ENCODE measurements at places on chromosomes 1 and 21. TPM values are rescaled to one million over a fixed set of nuclear protein-coding genes. Genes with fewer than 3 reads are reported as not detected.
A peak's percentile ranks its signal among the peaks of the same experiment; 100 is the strongest.

DNA sequence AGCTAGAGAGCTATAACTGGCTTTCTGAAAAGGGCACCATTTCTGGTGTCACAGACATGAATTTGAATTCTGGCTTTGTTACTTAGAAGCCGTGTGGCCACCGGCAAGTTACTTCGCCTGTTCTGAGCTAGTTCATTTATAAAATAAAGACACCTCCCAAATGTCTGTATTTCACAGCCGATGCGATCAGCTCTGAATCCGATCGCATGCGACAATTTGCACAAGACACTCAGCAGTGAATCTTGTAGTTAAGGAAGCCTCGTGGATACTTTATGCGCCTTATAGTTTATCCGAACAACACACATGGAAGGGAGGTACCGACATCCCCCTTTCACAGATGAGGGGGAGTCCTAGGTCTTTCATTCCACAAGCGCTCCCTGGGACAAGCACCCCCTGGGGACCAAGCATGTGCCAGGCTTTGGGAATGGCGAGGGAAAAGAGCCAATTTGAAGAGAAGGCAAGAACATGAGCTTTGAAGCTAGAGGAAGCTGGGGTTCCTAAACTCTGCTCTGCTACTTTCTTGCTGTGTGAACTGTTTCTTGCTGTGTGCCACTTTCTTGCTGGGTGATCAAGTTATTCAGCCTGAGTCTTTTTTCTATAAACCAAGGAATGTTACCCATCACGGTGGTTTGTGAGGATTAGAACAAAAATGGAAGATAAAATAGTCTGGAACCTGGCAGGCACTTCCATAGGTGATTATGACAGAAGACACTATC is 3.9 kb downstream of the ID3 start:
- no peak for DNase-seq

- DNase-seq, result peak; percentile 10
Observed at GRCh38 chr1:70487910-70488665, 77.0 kb downstream of the CTH start.

CD52 gene
- not detected for total RNA-seq

DNA sequence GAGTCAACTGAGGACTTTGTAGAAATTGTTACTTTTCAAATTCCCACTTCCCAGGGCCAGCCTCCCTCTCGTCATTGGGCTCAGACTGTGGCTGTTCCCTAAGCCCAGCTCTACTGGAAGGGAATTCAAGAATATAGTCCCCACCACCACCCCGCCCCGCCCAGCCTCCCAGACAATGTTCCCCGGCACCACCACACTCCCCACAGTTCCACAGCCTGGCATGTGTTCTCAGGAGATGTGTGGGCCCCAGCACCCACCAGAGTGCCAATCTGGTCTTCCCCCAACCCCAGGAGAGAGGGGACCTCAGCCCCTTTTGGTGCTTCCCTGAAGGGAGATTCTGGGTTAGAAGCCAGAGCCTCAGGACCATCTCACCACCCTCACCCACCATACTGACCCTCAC is 120.1 kb downstream of the SYT2 start:
- DNase-seq, result no peak

ARHGEF2 gene
- 155 TPM for total RNA-seq
